Stimulated activated memory B cell treated with anti-CD40 and anti-IgM and Interleukin-4, amounts not matched to agents 10 μg/mL and 1 μg/mL and 100 μg/mL, for 72 hours (primary cell): ENCODE measurements at places on chromosomes 1 and 21.

GRCh38 chr1:153532769-153533599 is 2.8 kb downstream of the S100A6 start:
- no peak for ATAC-seq

- peak; percentile 69 for ATAC-seq
Observed at GRCh38 chr21:33362044-33362555, 37.3 kb downstream of the IFNAR1 start.

DNA sequence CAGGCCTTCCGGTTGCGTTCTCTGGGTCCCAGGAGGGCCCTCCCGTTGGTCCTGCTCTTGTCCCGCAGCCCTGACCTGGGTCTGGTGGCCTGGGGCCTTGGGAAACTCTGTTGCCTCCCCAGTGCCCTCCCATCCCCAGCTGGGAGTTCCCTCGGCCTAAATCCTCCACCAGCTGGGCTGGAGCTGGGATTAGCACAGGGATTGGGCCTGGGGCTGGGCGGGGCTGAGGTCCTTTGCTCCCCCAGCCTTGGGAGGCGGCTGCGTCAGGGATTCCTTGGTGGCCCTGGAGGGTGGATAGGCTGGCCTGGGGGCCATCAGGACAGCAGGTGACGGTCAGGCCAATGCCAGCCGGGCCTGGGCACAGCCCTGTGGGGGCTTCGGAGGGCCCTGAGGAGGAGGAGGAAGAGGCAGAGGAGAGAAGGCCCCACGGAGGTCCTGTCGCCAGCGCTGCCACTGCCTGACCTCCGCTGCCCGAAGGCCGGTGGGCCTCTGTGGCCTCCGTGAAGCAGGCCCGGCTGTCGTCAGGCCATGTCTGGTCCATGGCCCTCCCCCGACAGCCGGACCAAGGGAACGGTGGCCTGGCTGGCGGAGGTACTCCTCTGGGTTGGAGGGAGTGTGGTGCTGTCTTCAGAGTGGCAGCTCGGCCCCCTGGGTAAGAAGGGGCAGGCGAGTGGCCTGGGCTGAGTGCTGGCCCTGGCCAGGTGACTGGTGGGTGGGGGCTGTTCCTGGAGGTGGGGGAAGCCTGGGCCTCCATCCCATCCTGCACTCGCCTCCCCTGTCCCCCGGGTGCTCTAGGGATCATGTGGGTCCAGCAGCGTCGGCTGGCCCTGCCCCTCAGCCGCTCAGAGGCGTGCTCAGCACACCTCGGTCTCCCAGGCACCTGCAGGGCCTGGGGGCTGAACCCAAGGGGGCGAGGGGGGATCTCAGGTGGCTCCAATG is at the start of gene PLCH2:
Gene PLCH2, plus strand, starts transcription at position 229 of the 939 bp plus-strand sequence. Its CDS starts 300 bp downstream, at position 529.
- ATAC-seq, result no peak

DNA sequence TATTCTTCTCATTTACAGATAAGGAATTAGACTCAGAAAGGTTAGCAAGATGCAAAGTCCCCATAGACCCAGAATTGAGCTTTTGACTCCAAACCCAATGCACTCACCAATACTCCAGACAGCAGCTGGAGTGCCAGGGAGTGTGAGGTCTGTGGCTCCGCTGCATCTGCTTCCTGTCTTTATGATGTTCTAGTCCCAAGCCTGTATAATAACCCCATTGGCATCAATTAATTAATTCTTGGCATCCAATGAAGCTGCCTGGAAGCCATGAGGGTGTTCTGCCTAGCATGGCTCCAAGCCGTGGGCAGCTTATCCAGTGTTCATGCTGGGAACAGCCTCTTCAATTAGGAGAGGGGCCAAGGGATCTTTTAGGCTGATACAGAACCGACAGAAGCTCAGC is 188.7 kb downstream of the GIPC2 start:
- peak; percentile 27 for ATAC-seq

- ATAC-seq, result peak; percentile 71
Observed at GRCh38 chr1:76868154-76868882, 1.0 kb downstream of the ST6GALNAC5 start.

GRCh38 chr1:99691175-99691574 is 45.3 kb downstream of the PALMD start:
- no peak for ATAC-seq

DNA sequence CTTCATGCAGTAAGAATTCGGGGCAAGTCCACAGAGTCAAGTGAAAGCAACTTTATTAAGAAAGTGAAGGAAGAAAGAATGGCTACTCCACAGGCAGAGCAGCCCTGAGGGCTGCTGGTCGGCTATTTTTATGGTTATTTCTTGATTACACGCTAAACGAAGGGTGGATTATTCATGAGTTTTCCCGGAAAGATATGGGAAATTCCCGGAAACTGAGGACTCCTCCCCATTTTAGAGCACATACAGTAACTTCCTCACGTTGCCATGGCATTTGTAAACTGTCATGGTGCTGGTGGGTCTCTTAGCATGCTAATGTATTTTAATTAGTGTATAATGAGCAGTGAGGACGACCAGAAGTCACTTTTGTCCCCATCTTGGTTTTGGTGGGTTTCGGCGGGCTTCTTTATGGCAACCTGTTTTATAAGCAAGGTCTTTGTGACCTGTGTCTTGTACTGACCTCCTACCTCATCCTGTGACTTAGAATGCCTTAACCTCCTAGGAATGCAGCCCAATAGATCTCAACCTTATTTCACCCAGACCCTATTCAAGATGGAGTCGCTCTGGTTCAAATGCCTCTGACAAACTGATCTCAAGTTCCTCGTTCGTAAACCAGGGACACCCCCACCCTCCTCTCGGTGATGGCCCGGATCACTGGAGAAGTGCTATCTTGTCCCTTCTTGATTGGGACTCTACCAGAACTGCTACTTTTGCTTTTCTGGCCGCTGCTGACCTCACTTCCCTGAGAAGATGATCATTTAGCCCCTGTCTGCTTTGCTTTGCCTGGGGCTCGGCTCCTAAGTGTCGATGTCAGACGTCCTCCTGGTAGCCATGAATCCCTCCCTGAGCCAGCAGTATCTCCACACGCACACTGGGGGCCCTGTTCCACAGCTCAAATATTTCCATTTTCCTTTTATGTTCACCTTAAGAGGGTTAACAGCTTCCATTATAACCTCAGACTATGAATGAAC is 48.8 kb downstream of the CLSTN1 start:
- no peak for ATAC-seq

GRCh38 chr1:15637826-15638225 is 20.6 kb downstream of the DDI2 start:
- no peak for ATAC-seq

- no peak for ATAC-seq
Observed at GRCh38 chr1:15336866-15337265, 72.8 kb upstream of the EFHD2 start.

DNA sequence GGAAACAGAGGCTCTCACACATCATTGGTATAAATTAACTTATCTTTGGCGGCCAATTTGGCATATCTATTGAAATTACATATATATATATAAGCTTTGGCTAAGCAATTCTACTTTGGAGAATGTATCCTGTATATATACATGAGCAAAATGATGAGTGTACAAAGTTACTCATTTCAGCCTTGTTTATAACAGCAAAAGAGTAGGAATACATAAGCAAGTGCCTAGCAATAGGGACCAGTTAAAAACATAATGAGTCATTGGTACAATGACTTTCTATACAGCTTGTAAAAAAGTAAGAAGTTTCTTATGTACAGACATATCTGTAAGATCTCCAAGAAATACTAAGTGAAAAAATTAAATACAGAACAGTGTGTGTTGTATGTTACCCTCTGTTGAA is 190.8 kb downstream of the LTN1 start:
- ATAC-seq, result no peak

- no peak for ATAC-seq
Observed at GRCh38 chr1:94697839-94698238, 122.3 kb upstream of the SLC44A3 start.
